GM23338 (cell line): ENCODE measurements at places on chromosomes 2 and 18.
A peak's percentile ranks its signal among the peaks of the same experiment; 100 is the strongest.

DNA sequence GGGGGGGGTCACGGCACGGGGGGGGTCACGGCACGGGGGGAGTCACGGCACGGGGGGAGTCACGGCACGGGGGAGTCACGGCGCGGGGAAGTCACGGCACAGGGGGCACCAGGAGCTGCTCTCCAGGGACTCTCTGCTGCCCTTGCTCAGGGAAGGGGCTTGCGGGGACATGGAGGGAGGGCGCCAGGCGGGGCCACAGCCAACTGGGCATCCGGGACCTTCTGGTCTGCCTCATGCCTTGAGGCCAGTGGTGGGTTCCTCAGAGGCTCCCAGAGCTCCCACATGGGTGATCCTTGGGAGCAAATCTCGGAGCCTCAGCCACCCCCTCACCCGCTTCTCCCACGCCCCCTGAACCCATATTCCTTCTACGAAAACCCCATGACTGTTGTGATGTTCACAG lies 55.8 kb upstream of the TMEM18 start:
- no peak for DNase-seq

GRCh38 chr18:56910237-56910636 lies 236.7 kb upstream of the BOD1L2 start:
- DNase-seq = no peak

DNA sequence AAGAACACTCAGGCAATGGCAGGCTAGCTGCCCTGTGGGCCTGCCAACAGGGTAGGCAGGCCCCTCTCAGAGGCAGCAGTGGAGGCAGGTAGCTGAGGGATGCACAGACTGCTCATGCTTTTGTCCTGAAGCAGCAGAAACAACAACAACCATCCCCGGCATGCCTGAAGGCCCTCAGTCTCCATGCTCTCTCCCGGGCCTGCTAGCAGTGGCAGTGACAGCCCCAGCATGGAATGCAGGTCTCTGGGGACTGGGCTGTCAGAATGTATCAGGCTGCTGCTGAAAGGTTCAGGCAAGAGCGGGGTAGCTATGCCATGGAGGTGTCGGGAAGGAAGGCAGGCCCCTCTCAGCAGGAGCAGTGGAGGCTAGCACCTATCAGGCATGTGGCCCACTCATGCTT lies 209.8 kb downstream of the KCNJ3 start:
- DNase-seq = no peak

DNA sequence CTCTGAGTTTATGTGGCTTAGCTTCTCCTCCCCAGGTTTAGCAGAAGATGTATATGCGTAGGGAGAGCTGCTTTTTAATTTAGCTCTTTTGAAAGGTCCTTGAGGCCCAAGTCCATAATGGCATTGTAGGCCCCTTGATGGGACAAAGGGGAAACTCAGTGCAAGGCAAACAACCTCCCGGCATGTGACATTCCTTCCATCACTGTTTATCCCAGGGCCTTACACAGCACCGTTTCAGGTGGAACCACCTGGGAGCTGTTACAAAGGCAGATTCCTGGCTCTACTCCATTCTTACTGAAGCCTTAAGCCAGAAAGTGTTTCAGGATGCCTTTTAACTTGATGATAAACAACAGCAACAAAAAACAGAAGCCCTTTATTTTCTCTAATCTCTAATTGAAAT lies 555.4 kb downstream of the SLC4A3 start:
- DNase-seq = peak; percentile 16
